ENCODE measurements at places on chromosomes 16 and 17. TPM values are rescaled to one million over a fixed set of nuclear protein-coding genes. Genes with fewer than 3 reads are reported as not detected.

- DNase-seq: no peak
Observed at GRCh38 chr16:19645557-19645981, 72.5 kb downstream of the KNOP1 start.

DNA sequence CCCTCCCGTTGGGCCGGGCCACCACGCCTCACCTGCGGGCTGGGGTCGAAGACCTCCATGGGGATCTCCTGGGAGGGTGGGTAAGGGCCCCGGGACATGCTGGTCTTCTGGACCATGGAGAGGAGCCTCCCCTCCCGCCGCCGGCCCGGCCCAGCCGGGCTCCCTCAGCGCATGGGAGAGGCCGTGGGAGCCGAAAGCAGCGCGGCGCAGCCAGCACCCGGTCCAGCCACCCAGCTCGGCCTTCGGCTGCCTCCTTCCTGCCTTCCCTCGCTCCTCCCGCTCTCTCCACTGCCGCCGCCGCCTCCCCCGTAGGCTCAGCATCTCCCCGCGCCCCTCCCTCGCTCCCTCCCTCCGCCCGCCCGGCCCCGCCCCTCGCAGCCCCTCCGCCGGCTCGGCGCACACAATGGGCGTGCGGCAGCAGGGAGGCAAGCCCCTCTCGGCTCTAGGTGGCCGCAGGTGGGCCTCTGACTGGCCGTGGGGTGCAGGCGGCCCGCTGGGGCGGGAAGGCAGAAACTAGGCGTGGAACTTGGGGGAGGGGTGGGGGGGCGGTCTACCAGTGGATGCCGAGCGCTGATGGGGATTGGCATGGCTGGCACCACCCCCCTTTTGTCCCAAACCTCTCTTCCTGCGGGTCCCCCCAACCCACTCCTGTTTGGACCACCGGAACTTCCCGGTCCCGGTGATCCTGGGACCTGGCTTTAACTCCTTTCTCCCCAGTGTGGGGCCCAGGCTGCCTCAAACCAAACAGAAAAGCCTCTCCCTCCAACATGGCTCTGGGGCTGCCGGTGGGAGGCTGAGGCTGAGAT, at the start of gene CACNB1:
CACNB1 (minus strand) TSS at position 290 of the 806 bp plus-strand sequence; CDS start at position 116, 174 bp downstream.
- DNase-seq: peak; percentile 81

GRCh38 chr17:58085039-58085715, 2.0 kb downstream of the DYNLL2 start:
- DNase-seq: peak; percentile 39

DNA sequence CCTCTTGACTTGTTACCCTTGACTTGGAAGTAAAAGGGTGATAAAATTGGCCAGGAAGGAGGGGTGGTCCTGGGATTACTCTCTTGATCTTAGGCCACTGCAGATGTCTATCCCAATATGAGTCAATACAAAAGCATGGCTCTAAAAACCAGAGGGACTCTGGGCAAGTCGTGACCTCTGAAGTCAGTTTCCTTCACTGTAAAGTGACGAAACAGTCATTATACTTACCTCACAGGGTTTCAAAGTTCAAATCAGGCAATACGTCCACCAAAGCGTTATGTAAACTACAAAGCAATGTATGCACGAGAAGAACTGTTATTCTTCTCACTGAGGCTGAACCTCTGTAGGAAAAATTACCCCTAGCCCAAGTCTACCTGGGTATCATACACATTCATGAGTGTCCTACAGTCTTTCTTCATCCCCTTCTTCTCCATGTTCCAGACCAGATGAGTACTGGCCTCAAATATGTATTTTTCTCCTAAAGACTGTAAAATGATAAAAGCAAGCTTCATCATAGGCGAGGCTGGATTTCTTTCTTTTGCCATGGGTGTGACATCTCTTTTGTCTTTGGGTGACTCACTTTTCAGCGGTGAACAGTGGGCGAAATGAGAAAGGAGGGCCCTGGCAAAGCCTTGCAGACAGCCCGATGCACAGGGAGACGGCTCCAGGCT, 34.5 kb upstream of the CLEC18B start:
- no peak for DNase-seq

- DNase-seq: no peak
Observed at GRCh38 chr16:2595393-2596205, 57.8 kb downstream of the PDPK1 start.

DNA sequence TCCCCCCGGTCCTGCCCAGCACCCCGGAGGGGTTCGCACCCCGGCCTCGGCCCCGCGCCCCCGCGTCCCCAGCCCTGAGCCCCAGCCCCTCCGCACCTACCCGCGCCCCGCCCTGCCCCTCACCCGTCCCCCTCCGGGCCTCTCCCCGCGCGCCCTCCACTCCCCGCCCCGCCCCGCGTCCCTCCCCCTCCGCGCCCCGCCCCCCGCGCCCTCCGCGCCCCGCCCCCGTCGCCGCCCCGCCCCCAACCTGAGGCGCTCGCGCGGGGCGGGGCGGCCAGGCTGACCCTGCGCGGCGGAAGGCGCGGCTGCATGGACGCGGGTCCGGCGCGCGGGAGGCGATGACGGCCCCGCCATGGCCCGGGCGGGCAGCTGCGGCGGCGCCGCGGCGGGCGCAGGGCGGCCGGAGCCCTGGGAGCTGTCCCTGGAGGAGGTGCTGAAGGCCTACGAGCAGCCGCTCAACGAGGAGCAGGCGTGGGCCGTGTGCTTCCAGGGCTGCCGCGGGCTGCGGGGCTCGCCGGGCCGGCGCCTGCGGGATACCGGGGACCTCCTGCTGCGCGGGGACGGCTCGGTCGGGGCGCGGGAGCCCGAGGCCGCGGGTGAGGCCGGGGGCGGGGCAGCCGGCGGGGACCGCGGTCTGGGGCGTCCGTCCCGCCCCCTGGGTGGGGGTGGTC, at the start of gene SPIRE2:
SPIRE2 (plus strand) TSS at position 277 of the 671 bp plus-strand sequence; CDS start at position 353, 76 bp downstream.
- peak; percentile 77 for DNase-seq

DNA sequence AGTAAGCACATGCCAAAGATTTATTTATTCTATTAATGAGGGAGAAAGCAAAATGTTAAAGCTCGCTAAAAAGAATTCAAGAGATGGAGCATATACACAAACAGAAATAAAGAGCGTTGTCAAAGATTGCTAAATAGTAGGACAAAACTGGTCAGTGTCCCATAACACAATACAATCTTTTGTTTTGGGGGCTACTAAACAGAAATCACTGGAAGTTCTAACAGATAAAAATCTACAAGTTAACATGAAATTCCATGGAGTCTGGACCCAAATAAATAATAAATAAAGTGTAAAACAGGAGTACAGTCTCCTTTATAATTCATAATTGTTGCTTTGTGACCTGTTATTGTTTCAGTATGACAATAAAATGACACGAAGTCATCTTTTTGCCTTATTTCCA, 115.2 kb upstream of the CNTNAP4 start:
- no peak for DNase-seq

DNA sequence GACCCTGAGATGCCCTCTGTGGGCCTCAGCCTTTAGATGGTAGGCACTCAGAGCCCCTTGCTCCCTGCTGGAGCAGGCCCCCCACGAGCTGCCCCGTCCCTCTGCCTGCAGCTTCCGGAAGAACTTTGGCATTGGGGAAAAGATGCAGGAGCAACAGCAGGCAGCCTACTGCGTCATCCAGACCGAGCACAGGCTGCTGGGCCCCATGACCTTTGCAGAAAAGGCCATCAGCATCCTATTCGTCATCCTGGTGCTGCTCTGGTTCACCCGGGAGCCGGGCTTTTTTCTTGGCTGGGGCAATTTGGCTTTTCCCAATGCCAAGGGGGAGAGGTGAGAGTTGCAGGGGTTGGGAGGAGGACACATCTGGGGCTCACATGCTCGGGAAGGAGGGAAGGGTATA, 12.7 kb upstream of the FOXN1 start:
- DNase-seq: no peak

DNA sequence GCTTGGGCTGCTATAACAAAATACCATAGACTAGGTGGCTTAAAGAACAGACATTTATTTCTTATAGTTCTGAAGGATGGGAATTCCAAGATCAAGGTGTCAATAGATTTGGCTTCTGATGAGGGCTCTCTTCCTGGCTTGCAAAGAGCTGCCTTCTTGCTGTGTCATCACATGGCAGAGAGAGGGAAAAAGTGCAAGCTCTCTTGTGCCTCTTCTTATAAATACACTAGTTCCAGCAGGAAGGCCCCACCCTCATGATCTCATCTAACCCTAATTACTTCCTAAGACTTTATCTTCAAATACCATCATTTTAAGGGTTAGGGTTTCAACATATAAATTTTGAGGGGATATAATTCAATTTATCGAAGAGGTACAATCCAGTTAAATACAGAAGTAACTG, 30.6 kb downstream of the ABCA9 start:
- no peak for DNase-seq

DNA sequence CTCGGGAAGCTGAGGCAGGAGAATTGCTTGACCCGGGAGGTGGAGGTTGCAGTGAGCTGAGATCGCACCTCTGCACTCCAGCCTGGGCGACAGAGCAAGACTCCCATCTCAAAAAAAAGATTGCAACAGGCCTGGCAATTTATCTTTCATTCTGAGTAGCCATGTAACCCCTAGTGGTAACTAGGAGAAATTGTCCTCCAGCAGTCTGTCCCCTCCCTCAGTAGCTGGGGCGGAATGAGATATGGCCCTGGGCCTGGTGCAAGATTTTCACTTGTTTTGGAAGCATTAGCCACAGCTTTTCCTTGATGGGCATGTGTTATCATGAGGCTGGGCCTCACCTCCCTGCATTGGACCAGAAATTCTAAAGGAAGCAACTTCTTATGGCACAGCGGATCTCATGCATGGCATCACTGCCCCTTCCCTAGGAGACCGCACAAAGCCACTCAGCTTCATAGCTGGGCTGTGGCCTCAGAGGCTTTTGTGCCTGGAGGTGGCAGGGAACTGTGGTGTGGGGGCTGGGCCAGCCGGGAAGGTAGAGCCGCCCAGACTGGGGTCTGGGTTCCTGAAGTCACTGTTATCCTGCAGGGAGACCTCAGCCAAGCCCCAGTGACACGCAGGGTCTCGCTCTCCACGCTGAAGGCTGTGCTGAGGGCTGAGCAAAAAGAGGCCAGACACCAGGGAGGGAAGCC, 13.4 kb downstream of the NATD1 start:
- no peak for DNase-seq

GRCh38 chr16:2858245-2859025, 465 bp upstream of the PRSS22 start:
- DNase-seq: no peak

DNA sequence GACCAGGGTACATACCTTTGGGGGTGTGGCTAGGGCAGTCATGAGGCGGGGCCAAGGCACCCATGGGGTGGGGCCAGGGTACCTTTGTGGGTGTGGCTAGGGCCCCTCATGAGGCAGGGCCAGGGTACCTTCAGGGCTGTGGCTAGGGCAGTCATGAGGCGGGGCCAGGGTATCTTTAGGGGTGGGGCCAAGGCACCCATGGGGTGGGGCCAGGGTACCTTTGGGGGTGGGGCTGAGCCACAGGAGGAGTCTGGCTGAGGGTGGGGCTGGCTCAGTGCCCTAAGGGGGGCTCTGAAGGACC, 3.5 kb downstream of the GNG13 start:
- peak; percentile 49 for DNase-seq

DNA sequence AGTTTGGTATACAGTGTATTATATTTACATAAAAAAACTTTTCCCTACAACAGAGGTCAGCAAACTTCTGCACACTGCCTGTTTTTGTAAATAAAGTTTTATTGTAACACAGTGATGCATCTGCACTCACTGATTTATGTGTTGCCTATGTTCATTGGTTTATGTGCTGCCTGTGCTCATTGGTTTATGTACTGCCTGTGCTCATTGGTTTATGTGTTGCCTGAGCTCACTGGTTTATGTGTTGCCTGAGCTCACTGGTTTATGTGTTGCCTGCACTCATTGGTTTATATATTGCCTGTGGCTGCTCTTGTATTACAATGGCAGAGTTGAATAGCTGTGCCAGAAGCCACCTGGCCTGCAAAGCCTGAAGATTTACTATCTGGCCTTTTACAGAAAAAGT, 81.6 kb downstream of the MYH11 start:
- DNase-seq: no peak

IL34 gene
- total RNA-seq: not detected

OXLD1 gene
- 68.5 TPM for total RNA-seq

TMEM100 gene
- not detected for total RNA-seq

TIMP2 gene
- 2.9 TPM for total RNA-seq

MYH2 gene
- not detected for total RNA-seq

UTP18 gene
- total RNA-seq: 46.8 TPM

PLCG2 gene
- 62.5 TPM for total RNA-seq

CEMP1 gene
- total RNA-seq: not detected

PRAC1 gene
- not detected for total RNA-seq
